ENCODE measurements at places on chromosomes 7 and 10.

- DNase-seq = no peak
These were observed 174.0 kb downstream of the WDR37 start for GRCh38 chr10:1230138-1230537.

DNA sequence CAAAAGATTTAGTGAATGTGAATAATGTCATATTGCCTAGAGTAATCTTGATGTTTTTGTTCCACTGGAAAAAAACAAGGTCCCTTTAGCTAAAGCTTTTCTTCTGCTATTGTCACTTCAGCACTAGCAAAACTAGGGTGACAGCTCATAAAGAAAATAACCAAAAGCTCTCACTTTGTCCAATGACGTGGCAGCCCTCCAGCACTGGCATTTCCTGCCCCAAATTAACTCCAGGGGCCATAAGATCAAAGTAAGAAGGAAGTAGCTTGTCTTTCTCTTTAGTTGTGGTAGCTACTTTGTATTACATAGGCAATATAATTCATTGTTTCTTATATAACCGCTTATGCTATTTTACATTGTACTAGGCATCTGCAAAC lies 47.3 kb downstream of the LRRN3 start:
- no peak for DNase-seq

DNA sequence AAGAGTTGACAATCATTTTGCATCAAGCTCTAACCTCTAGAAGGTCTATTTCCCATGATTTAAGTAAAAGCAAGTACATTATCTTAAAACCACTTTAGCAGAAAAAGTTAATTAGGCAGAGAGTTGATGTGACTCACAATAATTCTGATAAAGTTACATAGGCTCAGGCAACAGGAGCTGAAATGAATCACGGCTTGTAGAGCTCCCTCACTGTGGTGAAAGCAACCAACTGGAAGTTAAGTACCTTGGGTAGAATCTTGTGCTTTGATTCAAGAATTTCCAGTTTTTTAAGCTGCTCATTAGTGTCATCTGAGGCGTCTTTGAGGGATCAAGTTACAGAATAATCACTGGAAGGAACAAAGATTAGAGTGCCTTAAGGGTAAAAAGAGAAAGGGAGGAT lies 68.9 kb upstream of the NFE2L3 start:
- DNase-seq = no peak

DNA sequence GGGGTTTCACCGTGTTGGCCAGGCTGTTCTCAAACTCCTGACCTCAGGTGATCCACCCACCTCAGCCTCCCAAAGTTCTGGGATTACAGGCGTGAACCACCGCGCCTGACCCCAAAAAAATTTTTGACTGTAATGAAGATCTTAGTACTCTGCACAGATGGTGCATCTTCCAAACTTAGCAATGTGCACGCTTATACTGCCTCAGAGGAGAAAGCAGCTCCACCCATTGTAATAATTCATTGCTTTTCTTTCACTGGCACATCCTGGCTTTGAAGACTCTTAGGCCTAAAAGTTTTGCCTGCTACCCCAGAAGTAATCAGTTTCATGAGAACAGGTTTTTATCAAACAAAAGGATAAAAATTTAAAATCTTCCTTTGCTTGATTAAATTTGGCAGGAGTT lies 52.1 kb upstream of the OIT3 start:
- no peak for DNase-seq

- DNase-seq = no peak
These were observed 1187.9 kb downstream of the XPNPEP1 start for GRCh38 chr10:108735380-108735779.

DNA sequence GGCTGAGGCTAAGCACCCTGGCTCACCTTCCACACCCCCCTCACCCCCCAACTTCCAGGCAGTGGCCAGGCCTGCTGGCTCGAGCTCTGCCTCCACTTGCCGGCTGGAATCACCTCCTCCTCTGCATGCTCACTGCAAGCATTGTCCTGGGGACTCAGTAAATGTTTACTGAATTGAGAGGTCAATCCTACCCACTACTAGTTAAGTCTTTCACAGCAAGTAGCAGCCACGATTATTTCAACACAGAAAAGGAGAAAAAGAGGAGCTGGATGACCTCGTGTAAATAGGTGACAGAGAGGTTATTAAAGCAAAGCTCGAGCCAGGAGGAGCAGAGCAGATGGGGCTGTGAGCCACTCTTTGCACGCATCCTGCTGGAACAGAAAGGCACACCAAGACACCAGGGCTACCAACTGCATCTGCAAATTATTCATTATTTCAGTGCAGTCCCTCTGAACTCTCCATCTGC lies 32.1 kb downstream of the HIPK2 start:
- no peak for DNase-seq

GRCh38 chr7:99132595-99133321 lies 11.2 kb downstream of the SMURF1 start:
- DNase-seq = peak; percentile 28

GRCh38 chr7:117061751-117062150 lies 108.5 kb downstream of the ST7 start:
- DNase-seq = no peak

GRCh38 chr7:2313450-2314208 lies 612 bp downstream of the SNX8 start:
- DNase-seq = no peak

- no peak for DNase-seq
These were observed 165.1 kb downstream of the SH3PXD2A start for GRCh38 chr10:103690281-103690680.

DNA sequence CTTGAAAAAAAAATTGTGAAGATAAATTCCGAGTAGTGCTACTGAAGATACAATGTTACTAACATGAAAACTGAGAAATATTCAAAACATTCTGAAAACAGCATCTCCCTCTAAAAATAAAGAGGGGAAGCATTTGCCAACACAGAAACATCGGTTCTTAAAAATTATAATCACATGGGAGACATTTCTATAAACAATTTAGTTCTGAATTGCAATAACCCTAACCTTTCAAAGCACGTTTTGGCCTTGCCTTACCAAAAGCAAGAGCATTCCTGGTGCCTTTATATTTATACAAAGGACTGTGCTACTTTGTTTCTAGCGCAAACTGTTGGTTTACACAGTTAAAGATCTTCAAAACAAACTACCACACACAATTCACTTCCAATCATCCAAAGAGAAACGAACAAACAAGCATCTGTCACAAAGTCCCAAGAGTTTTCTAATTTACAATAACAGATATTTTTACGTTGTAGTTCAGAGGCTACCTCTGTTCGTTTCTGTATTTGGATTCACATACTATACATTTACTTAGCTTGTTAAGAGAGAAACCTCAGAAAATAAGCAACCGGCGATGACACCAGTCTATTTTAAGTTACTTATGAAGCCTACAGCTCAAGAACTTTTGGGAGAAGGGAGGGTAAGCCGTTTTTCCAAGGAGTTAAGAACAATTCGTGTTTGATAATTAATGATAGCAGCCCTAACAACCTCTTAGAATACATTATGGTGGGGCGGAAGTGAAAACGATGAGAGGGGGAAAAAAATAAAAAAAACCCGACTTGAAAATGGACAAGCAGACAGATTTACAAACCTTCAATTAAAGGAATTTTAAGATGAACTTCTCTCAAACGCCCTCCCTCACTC lies 1.3 kb downstream of the ABI1 start:
- DNase-seq = no peak
